Nucleus accumbens (tissue), 56 donors: ENCODE measurements at places on chromosomes 7 and 10.

DNA sequence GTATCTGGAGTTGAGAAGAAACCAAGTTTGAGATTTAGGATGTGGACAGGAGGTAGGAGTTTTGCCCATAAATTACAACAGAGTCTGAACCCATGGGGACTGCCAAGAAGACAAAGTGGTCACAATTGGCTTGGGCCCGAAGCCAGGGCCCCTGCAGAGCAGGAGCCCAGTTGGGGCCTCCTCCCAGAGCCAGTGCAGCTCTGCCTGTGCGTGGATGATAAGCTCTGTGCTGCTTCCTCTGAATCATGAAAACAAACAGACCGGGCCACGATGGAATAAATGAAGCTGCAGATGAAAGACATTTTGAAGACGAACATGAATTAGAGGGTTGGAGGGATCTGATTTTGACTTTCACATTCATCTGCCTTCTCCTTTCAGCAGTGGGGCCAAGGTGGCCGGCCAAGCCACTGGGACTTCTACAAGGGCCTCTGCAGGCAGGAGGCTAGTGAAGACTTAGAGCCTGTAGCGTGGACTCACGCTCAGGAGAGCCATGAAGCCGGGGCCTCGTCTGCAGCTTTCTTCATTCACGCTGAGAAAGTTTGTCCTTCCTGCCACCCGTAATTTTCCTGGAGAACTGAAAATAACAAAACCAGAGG lies 156.8 kb upstream of the LYZL1 start:
- no peak for DNase-seq

DNA sequence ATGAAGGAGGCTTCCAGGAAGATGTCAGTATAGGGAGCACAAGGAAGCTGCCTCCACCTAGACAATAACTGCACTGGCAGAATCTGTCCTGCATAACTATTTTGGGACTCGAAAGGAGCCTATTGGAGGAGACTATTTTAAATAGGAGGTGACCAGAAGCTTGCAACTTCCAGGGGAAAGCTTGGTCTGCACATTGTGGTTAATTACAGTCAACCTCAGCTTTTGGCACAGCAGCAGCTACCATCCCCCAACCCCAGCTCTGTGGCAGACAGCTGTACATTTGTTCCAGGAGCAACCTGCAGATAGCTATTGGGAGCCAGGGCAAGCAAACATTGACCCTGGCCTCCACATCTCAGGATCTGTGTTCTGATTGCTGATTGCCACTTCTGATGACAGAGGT lies 46.3 kb upstream of the NANOS1 start:
- no peak for DNase-seq

GRCh38 chr10:68327889-68328786 lies 3.7 kb upstream of the HNRNPH3 start:
- DNase-seq, result no peak

DNA sequence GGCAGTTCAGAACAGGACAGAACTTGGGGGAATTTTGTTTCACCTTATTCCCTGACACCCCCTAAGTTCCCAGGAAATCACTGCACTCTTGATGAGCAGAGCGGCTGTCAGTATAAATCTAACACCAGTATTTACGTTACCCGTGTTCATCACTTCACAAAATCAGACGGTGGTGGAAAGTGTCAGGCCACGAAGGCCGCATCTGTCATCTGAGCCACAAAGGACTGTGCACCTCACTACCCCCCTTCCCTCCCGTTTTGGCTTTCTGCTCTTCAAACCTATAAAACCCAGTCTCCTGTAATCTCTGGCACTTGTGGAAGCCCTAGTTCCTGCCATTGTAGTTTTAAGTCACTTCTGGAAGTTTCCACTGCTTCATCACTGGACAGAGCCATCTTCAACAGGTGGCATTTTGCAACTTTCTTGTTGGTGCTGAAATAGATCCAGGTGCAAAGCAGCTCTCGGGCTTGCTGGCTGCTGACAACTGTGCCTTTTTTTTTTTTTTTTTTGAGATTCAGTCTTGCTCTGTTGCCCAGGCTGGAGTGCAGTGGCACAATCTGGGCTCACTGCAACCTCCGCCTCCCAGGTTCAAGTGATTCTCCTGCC lies 9.5 kb downstream of the ZFAND2A start:
- DNase-seq, result no peak
